ENCODE measurements at places on chromosomes 3 and 15.

DNA sequence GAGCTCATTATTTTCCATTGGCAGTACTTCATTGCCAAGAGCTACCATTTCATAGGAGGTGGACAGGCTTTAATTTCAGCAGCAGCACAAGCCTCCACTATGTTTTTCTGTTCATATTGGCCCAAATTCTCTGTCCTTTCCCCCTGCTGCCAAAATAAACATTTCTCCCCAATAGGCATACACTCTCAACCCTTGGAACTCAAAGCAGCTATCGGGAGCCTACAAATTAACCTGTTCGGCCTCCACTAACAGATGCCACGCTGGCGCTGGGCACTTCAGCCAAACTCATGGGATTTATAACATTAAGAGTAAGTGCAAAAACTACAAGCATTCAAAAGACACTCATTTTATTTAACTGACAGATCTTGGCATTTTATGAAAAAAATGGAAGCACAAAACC lies 95.7 kb downstream of the NSUN3 start:
- no peak for DNase-seq

GRCh38 chr15:99416191-99417188 lies 149.3 kb upstream of the MEF2A start:
- DNase-seq, result no peak

GRCh38 chr3:119625451-119626153 lies 27.9 kb downstream of the PLA1A start:
- DNase-seq, result no peak

DNA sequence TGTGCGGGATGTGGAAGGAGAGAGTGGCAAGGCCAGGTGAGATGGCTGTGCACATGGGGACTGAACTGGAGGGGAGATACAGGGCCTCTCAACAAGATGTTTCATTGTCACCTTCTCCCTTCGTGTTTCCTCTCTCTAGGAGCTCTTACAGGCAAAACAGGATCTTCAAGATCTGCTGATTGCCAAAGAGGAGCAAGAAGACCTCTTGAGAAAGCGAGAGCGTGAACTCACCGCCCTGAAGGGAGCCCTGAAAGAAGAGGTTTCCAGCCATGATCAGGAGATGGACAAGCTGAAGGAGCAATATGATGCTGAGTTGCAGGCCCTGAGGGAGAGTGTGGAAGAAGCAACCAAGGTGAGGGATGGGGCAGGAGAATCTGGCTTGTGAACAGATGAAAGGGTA lies 85.2 kb downstream of the CGNL1 start:
- no peak for DNase-seq

DNA sequence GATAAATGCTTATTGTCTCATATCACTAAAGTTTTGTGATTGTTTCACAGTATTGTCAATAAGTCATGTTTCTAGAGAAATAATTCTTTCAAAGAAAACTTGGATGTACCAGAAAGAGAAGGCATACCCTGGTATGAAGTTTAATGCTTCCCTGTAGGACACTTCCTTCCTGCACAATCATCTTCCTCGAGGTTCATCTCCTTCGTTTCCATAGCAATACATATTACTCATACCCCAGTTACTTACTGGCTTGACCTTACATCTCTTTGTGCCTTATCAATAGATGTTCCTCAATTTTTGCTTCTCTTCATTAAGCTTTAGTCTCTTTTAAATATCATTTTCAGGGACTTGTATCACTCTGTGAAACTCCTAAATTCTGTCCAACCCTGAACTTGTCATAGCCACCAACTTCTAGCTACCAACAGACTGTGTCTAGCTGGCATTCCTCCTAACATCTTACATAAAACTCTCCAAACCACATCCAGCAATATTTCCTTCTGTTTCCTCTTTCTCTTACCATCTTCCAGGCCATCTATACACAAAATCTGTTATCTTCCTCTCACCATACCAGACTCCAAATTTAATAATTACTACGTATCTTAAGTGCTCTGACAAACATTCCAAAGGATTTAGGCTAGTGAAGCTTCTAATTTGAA lies 134.3 kb downstream of the GADL1 start:
- DNase-seq, result no peak

DNA sequence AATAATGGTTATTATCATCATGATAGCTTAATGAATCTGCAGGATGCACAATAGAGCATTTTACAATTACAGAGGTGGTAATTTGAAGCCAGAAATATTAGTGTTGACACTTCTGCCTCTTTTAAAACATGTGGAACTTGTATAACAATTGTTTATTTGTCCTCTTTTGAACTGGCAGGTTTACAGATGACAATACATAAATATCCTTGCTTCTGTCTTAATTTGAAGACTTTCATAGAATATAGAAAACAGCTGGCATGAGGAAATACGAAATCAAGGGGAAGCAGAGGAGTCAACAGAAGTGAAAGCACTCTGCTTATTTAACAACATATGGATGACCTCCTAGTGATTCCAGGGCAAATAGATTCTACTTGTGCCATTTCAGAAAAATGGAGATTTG lies 270.5 kb upstream of the SGO1 start:
- no peak for DNase-seq

DNA sequence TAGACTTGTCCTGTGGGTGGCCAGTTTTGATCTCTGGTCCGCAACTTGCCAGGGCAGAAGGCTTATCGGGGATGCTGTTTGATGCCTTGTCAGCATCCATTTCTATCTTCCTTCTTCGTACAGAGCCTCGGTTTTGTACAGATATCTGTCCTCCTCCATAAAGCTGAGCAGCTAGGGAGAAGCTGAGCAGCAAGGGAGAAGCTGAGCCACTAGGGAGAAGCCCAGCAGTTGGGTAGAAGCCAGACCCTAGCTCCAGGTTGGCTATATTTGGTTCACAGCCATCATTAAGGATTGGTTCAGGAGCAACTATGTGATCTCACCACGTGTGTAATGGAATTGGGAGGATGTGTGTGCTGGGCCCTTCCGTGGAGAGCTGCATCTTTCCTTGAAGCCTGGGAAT lies 46.7 kb downstream of the PTPRG start:
- no peak for DNase-seq

DNA sequence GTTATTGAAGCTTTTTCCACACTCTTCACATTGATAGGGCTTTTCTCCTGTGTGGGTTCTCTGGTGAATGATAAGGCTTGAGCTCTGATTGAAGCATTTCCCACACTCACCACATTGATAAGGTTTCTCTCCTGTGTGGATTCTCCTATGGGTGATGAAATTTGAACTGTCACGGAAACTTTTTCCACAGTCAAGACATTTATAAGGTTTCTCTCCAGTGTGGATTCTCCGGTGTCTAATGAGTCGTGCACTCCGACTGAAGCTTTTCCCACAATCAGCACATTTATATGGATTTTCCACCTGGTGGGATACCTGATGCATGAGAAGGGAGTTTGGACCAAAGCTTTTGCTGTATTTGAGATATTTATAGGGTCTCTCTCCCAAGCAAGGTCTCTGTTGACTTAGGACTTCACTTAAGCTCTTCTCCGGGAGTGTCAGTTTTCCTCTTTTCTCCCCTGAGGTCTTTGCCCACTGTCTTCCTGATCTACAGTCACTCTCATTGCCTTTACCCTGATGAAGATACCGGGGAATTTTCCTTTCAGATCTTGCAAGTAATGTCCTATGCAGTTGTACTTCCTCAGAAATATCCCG lies 9.4 kb downstream of the ZSCAN29 start:
- no peak for DNase-seq

DNA sequence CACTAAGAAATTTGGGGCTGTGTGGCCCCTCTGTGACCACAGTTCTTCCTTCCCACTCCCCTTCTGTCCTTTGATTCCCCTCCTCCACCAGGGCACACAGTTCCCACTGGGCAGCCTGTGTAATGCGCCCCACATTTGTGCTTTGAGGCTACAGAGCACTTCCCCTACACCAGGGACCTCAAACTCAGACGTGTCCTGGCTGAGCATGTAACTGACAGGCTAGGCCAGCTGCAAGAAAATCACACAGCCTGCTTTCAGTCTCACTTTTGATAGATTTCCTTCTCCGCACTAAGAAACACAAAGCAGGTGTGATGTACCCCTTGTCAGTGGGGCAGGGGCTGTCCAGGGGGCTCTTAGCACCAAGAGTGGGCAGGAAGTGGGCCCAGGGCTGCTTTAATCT lies 29.6 kb downstream of the PRKCD start:
- DNase-seq, result no peak

DNA sequence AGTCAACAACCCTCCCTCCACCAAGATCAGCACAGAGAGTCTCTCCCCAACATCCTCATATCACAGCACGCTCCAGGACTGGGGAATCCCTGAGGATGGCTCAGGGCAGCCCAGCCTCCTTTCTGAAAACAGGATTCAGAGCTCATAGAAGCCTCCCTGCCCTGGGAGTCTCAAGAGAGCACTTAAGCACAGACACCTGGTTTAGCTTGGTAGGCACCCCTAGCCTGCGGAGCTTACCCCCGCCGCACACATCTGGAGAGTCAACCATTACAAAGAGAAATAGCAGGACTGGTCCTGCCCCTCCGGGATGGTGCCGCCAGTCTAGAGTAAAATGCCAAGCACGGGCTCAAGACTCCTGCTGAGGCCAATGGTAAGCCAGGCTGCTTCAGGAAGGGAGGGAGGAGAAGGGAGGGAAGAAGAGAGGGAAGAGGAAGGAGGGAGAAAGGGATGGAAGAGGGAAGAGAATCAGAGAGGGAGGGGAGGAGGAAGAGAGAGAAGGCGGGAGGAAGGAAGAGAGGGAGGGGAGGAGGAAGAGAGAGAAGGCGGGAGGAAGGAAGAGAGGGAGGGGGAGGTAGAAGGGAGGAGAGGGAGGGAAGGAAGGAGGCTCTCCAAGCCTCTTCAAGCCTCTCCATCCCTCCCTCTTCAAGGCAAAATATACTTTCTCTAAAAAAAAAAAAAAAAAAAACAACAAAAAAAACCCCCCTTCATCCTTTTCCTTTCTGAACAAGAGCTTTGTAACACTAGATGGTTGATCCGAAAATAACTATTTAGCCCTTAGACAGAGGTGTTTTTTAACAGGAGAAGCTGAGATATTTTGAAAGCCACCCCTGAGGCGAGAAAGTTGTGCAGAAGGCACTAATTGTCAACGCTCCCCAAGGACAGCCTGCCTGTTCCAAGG lies 278.6 kb upstream of the TLE3 start:
- DNase-seq, result no peak

GRCh38 chr15:92839696-92840095 lies 60.4 kb upstream of the CHD2 start:
- peak; percentile 56 for DNase-seq

GRCh38 chr3:42498034-42498433 lies 4.4 kb upstream of the VIPR1 start:
- no peak for DNase-seq

DNA sequence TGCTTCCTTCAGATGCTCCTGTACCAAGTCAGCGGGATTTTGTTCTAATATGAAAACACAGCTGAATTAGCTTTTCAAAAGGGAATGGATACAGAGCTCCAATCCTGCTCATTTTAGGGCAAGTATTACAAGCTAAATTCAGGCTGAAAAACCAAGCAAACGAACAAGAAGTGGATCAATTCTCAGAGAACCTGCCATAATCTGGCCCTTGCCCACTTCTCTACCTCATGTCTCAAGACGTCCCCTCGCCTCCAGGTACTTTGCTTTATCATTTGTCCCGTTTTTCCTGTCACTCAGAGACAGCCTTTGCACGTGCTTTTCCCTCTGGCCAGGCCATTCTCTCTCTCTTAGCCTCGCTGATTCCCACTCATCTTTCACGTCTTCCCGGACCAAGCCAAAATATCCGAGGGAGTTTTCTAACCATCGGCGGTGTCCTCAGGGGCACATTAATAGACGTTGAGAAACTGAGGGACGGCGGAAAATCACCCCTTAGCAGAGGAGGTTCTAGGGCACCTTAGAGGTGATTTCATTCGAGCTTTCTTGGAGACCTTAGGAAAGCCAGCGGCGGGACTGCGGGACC lies 654 bp downstream of the SUSD5 start:
- DNase-seq, result no peak

DNA sequence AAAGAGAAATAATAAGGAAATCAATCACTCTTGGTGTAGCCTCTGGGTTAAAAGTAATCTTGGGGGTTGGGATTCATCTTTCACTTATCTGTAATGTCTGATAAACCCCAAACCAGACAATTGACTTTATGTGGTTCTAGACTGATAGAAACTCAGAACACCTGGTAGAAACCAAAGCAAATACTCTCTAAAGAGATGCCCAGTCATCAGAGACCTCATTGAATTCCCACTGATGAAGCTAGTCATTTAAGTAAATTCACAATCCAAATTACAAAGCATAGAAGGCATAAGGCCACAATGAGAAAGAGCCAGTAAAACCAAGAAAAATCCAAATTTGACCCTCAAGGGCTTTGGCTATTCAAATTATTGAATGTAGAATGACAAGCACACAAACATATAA lies 250.6 kb downstream of the MBNL1 start:
- no peak for DNase-seq

GRCh38 chr3:4978966-4979427 lies 240 bp upstream of the BHLHE40 start:
- DNase-seq, result peak; percentile 90

DNA sequence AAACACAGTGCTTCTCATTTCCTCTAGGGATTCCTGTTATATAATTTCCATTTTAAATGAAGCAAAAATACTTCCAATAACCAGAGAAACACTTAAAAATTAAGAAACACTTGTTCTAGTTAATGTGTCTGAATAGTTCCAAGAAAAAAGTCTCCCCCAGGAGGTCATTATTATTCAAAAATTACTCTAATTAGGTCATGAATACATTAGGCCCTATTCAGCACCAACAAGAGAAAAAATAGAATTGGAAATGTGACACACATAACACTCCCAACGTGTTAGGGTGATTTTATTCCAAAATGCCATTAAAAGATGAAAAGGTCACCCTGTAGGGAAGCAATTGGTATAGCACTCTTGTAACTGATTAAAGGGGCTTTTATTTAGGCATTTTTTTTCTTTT lies 382.1 kb downstream of the TUSC7 start:
- no peak for DNase-seq

DNA sequence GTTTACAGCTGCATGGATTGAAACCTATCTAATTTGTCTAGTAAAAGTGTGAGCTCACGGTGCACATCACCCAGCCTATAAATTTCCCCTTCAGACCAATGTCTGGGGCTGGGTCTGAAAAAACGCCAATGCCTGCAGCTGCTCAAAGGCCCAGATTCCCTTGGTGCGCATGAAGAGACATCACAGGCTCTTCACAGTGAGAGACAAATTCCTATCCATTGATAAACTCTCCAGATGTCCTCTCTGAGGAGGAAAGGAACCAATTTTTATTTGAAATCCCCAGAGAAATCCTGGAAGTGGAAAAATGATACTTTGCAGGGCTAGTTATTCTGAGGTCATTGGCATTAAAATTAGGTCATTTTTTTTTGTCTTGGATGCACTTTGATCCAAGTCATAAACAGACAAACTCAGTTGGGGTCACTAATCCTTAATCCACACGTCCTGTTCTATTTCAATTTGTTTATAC lies 360.5 kb downstream of the EPHA3 start:
- DNase-seq, result no peak
